DMS53 (cell line): ENCODE measurements at places on chromosomes 16 and 17.

DNA sequence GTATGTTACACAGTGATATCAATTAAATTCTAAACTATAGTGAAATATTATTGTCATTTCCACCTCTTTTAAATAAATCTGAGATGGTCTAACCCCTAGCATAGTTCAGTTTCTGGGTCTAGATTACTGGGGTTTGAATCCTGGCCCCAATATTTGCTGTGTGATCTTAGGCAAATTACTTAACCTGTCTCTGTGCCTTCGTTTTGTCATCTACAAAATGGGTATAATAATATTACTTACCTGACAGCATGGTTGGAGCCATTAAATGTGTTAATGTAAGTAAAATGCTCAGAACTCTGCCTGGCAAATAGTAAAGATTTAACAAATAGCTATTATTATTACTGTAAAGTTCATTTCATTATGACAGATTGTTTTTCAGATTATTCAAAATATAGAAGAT is 52.3 kb downstream of the BMERB1 start:
- DNase-seq: no peak

- DNase-seq: no peak
Observed at GRCh38 chr17:48575066-48575582, 3.0 kb downstream of the HOXB4 start.

GRCh38 chr17:63821804-63822203 is 5.4 kb upstream of the PSMC5 start:
- DNase-seq: no peak

GRCh38 chr16:17211797-17212196 is 259.0 kb downstream of the XYLT1 start:
- no peak for DNase-seq

- DNase-seq: no peak
Observed at GRCh38 chr17:58427807-58428206, 10.5 kb upstream of the RNF43 start.
